ENCODE measurements at places on chromosomes 2 and 18.

- DNase-seq: no peak
Observed at GRCh38 chr18:74255131-74255616, 36.6 kb downstream of the CYB5A start.

- DNase-seq: no peak
Observed at GRCh38 chr18:31064130-31064529, 21.6 kb upstream of the DSC3 start.

DNA sequence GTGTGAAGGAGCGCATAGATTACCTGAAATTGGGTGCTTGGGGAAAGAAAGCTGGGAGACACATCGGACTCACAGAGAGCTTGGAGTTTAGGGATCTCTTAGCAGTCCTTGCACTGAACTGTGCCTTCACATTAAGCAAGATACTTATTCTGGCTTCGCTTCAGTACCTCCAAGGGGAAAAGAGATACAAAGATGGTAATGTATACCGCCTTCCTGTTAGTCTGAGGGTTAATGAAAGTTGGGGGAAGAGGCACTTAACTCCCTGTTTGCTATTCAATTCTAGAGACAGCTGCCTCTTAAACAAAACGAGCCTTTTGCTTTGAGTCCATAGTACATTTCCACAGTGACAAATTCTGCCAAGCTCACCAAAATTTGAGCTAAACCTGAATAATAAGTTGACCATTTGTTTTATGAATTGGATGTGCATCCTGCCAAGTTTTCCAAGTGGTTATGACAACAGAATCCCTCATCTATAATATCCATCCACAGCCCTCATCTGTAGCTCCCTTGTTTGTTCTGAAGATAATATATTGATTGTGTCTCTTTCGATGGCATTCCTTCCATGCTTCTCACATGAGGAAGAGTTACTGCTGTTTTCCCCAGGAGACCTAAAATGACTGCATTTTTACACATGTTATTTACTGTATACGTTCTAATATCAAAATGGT lies 287.1 kb upstream of the ATP5MC3 start:
- no peak for DNase-seq

- no peak for DNase-seq
Observed at GRCh38 chr2:25899404-25899970, 21.2 kb upstream of the ASXL2 start.

GRCh38 chr18:31061945-31062344 lies 19.4 kb upstream of the DSC3 start:
- DNase-seq: no peak

DNA sequence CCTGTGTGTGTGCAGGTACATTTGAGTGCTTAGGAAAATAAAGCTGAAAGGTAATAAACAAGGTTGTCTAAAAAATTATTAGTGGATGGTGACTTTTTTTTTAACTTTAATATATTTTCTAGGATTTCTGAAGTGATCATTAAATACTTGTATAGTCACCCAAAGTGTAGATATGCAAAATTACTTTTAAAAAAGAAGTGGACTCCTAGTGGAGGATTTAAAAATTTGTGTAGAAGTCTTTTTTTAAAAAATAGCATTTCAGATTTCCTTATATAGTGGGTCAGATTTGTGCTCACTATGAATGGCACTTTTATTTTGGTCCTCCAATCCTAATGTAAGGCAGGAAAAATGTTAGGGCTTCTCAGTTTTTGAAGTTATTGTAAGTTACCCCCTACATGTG lies 3.9 kb downstream of the GORASP2 start:
- DNase-seq: no peak

GRCh38 chr2:209638346-209638745 lies 133.3 kb upstream of the UNC80 start:
- no peak for DNase-seq

- DNase-seq: no peak
Observed at GRCh38 chr18:34039201-34039600, 185.5 kb downstream of the NOL4 start.

DNA sequence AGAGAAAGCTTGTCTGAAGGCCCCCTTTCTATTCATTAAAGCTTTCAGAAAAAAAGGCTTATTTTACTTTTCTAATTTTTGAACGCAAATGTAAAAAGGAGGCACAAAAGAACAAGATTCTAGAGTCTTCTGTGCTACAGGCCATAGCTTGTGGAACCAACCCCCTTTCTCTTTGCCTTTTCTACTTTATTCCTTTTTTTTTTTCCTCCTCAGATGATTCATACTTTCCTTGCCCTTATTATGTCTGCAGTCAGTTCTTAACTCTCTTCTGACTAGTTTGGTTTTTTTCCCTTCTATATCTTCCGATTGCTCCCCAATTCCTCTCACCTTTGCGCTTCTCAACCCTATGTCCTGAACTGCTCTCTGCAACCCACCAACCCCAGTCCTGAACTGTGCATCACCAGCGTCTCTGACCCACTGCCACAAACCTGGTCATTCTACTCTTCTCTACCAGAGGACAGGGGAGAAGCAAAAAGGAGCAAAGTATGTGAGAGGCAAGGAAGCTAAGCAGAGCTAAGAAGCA lies 56.9 kb upstream of the WIPF1 start:
- no peak for DNase-seq

GRCh38 chr2:101803128-101803527 lies 105.6 kb downstream of the MAP4K4 start:
- DNase-seq: no peak

DNA sequence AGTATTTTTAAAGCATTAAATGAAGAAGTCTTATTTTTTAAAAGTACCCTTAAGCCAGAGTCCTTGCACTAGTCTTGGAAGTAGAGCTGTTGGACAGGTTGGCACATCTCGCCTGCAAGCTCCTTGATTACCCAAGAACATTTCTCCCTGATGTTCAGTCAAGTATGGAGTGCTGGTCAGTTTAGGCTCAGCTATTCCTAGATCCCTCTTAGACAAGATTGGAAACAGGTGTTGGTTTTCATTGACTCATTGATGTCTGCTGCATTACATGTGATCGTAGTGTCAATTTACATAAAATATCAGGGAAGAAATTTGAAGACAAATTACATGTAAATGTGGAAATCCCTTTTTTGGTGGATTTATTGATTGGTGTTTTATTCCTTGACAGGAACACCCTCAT lies 170.4 kb downstream of the ZNF407 start:
- DNase-seq: no peak

DNA sequence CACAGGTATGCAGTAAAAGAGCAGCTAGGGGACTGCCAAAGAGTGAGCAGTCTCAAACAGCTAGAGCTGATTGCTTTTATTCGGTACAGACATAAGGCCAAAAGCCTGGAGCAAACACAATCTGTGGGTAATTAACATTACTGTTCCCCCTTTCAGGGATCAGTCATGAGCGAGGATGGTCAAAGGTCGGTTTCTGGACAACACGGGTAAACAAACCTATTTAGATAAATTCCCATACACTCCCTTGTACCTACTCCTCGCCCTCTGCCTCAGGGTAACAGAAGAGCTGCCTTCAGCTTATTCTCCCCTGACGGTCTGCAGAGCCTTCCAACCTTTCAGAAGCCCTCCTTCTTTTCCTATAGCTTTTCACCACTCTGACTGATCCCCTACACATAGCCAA lies 586.0 kb downstream of the SUCLG1 start:
- DNase-seq: no peak

All from T-helper 17 cell (primary cell).